ENCODE measurements at places on chromosomes 3 and 15.
A peak's percentile ranks its signal among the peaks of the same experiment; 100 is the strongest.

DNA sequence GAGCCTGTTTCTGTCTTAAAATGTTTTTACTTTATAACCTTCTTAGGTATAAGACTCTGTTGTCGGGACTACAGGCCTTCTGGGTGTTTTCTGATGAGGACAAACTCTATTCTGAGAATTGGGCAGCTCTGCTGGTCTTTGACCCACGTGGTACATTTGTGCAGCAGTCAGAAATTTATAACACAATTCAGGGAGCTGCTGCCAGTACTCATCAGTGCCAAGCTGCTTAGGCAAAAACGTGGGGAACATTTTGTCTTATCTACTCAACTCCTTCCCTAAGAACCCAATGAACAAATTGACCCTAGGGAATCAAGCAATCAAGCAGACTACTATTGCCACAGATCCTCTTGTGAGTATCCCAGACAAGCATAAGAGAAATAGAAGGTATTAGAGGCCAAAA, 180.7 kb upstream of the PDZRN3 start:
- DNase-seq = no peak
- no peaks in the 10 kb centered on the region for H3K27me3 ChIP-seq
- no peaks in the 10 kb centered on the region for H3K36me3 ChIP-seq
- no peak overlapping the region for H3K27ac ChIP-seq
- H3K4me3 ChIP-seq = no peak overlapping the region
- H3K4me1 ChIP-seq = no peaks in the 10 kb centered on the region

DNA sequence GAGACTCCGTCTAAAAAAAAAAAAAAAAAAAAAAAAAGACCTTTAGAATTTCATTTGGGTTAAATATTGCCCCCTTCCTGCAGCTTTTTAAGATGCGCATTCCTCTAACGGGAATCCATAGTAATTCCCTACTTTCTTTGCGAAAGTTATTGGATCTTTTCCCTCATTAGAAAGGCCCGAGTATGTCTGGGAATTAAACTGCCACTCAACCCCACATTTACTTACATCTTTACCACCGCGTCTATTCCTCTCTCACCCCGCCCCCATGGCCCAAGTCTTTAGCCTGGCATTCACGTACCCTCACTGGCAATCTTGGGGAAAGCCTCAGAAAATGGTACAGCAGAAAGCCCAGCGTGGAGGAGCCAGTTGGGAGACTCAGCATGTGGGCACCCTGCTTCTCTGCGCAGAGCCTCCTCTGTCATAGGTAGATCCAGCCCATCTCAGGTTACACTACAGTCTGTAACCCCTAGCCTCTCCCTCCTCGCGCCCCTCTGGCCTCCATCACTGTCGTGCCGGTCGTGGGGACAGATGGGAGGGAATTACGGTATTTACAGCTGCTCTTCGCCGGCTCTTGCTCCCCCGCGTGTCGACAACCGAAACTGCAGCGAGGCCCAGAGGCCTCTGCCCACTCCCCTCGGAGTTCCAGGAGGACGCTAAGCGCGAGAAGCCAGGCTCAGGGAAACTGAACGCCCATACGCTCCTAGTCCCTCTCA, 6.4 kb upstream of the ANKDD1A start:
- peaks cover 29% of the 10 kb centered on the region for H3K4me1 ChIP-seq
- peak; percentile 64 for DNase-seq
- no peaks in the 10 kb centered on the region for H3K36me3 ChIP-seq
- H3K27ac ChIP-seq = no peak overlapping the region

GRCh38 chr15:89822951-89823711, 8.5 kb upstream of the ANPEP start:
- no peak overlapping the region for H3K27ac ChIP-seq
- DNase-seq = no peak
- no peaks in the 10 kb centered on the region for H3K36me3 ChIP-seq
- no peaks in the 10 kb centered on the region for H3K27me3 ChIP-seq
- no peak overlapping the region for H3K4me3 ChIP-seq

- no peaks in the 10 kb centered on the region for H3K27me3 ChIP-seq
- no peak for DNase-seq
- H3K36me3 ChIP-seq = peaks cover 6% of the 10 kb centered on the region
- H3K4me3 ChIP-seq = no peak overlapping the region
- H3K4me1 ChIP-seq = no peaks in the 10 kb centered on the region
- no peak overlapping the region for H3K27ac ChIP-seq
Observed at GRCh38 chr15:72044956-72045355, 73.0 kb downstream of the MYO9A start.

DNA sequence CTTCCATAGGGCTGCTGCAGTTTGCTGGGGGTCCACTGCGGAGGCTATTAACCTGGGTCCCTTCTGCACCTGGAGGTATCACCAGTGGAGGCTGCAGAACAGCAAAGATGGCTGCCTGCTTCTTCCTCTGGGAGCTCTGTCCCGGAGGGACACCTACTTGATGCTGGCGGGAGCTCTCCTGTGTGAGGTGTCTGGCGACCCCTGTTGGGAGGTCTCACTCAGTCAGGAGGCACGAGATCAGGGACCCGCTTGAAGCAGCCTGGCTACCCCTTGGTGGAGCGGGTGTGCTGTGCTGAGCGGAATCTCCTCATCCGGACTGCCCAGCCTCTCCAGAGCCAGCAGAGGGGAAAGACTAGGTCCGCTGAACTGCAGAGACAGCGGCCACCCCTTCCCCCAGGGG, 56.0 kb upstream of the CTXND1 start:
- no peak overlapping the region for H3K4me3 ChIP-seq
- no peaks in the 10 kb centered on the region for H3K4me1 ChIP-seq
- no peaks in the 10 kb centered on the region for H3K27me3 ChIP-seq

- no peak overlapping the region for H3K27ac ChIP-seq
- no peak overlapping the region for H3K4me3 ChIP-seq
- DNase-seq = no peak
- H3K36me3 ChIP-seq = no peaks in the 10 kb centered on the region
- no peaks in the 10 kb centered on the region for H3K27me3 ChIP-seq
- H3K4me1 ChIP-seq = no peaks in the 10 kb centered on the region
Observed at GRCh38 chr3:20974396-20974795, 776.6 kb downstream of the ZNF385D start.

GRCh38 chr3:196323016-196323415, 5.0 kb upstream of the DYNLT2B start:
- H3K4me1 ChIP-seq = no peaks in the 10 kb centered on the region
- H3K27ac ChIP-seq = no peak overlapping the region
- no peak overlapping the region for H3K4me3 ChIP-seq

GRCh38 chr15:56929399-56929798, 11.0 kb downstream of the TCF12 start:
- H3K27me3 ChIP-seq = no peaks in the 10 kb centered on the region
- H3K4me3 ChIP-seq = no peak overlapping the region
- H3K27ac ChIP-seq = no peak overlapping the region
- no peak for DNase-seq
- H3K36me3 ChIP-seq = peaks cover 1% of the 10 kb centered on the region

GRCh38 chr15:76529911-76530310, 193.3 kb downstream of the ISL2 start:
- no peak overlapping the region for H3K4me3 ChIP-seq
- H3K27me3 ChIP-seq = no peaks in the 10 kb centered on the region
- no peak for DNase-seq
- no peaks in the 10 kb centered on the region for H3K36me3 ChIP-seq
- no peaks in the 10 kb centered on the region for H3K4me1 ChIP-seq

DNA sequence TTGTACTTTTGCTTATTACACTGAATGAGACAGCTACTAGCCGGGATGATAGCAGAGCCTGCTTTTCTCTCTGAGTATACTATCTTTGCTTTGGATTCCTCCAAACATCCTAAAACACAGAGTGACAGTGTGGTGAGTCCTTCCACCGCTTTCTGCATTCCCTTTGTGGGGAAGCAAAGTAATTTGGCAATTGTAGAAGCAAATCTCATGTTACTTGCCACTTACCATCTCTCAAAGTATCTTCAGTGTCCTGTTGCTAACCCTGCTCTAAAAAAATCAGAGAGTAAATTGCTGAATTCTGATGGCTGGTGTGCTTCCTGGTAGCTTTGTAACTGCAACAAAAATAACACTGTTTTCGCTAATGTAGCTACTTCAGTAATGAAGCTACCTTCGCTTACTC, 92.4 kb upstream of the LRRFIP2 start:
- H3K36me3 ChIP-seq = peaks cover 4% of the 10 kb centered on the region
- H3K27ac ChIP-seq = no peak overlapping the region
- no peak overlapping the region for H3K4me3 ChIP-seq
- H3K27me3 ChIP-seq = no peaks in the 10 kb centered on the region

GRCh38 chr3:5613599-5613998, 426.1 kb downstream of the EDEM1 start:
- no peak overlapping the region for H3K27ac ChIP-seq
- no peaks in the 10 kb centered on the region for H3K4me1 ChIP-seq
- DNase-seq = no peak
- no peaks in the 10 kb centered on the region for H3K36me3 ChIP-seq

- H3K4me1 ChIP-seq = peaks cover 8% of the 10 kb centered on the region
- no peak for DNase-seq
- no peak overlapping the region for H3K4me3 ChIP-seq
- no peak overlapping the region for H3K27ac ChIP-seq
- no peaks in the 10 kb centered on the region for H3K27me3 ChIP-seq
Observed at GRCh38 chr3:197516517-197516889, 39.3 kb downstream of the BDH1 start.

DNA sequence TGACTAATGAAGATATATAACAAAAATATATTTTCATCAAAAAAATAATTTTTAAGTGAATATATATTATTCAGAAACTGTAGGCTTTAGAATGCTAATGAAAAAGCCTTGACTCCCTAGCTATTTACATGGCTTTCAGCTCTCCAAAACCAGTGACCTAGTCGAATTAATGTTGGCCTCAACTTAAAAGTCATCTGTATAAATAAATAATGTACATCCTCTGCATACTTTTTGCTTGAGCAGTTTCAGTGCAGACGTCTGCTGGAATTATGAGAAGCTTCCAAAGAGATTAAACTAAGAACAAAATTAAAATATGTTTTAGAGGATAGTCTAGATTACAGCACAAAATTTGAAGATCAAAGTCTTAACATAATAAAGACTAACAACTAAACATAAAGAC, 520.4 kb upstream of the ALCAM start:
- DNase-seq = no peak
- no peak overlapping the region for H3K4me3 ChIP-seq
- no peaks in the 10 kb centered on the region for H3K36me3 ChIP-seq
- no peaks in the 10 kb centered on the region for H3K27me3 ChIP-seq

DNA sequence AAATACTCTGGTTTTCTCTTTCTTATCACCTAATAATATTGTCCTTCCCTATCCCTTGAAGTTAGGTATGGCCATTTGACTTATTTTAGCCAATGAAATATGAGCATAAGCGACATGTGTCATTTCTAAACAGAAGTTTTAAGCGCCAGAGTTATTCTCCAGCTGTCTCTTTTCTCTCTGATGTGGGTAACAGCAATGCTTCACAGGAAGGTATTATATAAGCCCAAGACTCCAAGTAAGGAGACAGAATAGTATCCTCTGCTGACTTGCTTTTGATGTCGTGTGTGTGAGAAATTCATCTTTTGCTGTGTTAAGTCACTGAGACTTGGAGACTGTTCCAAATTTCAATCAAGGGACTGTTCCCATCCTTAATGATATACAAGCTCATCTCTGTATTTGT, 224.6 kb upstream of the NECTIN3 start:
- H3K4me1 ChIP-seq = no peaks in the 10 kb centered on the region
- no peak for DNase-seq
- no peak overlapping the region for H3K27ac ChIP-seq
- H3K36me3 ChIP-seq = no peaks in the 10 kb centered on the region
- no peak overlapping the region for H3K4me3 ChIP-seq

DNA sequence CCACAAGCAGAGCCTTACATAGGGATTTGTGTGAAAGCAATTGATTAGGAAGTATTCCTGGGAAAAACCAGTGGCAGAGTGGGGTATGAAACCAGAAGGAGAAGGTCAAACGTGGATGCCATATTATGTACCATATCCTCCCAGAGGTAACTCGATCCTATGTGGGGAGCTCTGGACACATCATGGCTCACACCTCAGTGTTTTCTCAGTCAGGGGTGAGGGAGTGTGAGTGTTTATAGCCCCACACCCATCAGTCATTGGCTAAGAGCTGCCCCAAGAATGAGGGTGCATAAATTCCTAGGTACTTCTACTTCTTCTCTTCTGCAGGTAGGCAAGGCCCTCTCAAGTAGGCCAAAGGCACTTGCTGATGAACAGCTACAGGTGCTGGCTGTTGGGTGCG, 28.2 kb upstream of the PDZRN3 start:
- H3K27ac ChIP-seq = no peak overlapping the region
- H3K27me3 ChIP-seq = no peaks in the 10 kb centered on the region
- DNase-seq = no peak
- H3K4me1 ChIP-seq = no peaks in the 10 kb centered on the region
- no peak overlapping the region for H3K4me3 ChIP-seq

DNA sequence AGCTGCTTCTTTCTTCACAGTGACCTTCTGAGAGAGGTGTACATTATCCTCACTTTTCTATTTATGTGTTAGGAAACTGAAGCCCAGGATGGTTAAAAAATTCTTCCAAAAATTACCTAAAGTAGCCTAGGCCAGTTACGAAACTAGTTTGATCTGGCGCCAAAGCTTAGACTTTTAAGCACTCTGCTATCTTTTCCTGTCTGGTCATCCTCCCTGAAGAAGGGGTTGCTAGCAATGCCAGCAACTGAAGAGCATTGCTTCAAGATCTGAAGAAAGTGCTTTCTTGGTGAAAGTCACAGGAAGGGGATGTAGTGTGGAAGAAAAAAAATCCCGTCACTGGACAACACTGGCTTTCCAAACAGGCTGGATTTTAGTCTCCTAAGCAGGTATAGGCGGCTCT, 618.8 kb upstream of the GRM7 start:
- H3K4me1 ChIP-seq = no peaks in the 10 kb centered on the region
- H3K27me3 ChIP-seq = no peaks in the 10 kb centered on the region
- H3K27ac ChIP-seq = no peak overlapping the region
- no peak overlapping the region for H3K4me3 ChIP-seq
- no peak for DNase-seq
- H3K36me3 ChIP-seq = no peaks in the 10 kb centered on the region

DNA sequence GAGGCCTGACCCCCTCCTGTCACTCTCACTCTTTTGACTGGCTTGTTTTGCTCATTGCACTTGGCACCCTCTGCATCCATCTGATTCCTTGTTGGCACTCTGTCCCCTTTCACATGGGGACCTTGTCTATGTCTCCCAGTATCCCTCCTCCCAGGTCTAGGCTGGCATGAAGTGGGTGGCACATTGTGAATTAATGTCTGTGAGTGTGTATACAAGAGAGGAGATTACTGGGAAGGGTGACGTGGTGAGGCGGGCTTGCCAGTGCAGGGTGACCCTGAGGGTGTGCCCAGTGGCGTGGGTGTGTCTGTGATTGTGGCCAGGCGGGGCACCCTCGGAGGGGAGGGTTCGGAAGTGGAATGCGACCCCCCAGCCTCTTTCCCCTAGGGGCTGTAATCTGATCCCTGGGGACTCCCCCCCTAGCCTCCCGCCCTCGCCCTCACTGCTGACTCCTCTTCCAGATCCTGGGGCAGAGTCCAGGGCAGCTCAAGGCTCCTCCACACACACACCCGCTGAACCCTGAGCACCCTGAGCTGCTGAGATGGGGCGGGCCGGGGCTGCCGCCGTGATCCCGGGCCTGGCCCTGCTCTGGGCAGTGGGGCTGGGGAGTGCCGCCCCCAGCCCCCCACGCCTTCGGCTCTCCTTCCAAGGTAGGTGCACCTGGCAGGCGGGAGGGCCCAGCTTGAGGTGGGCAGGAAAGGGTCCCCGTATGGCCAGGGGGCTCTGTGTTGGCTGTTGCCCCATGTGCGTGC, at the start of gene SEMA3B:
SEMA3B (plus strand) TSS at position 445 of the 749 bp plus-strand sequence; CDS start at position 539, 94 bp downstream.
- peaks cover 7% of the 10 kb centered on the region for H3K4me1 ChIP-seq
- H3K4me3 ChIP-seq = no peak within 1 kb of the TSS
- no peak within 1 kb of the TSS for H3K27ac ChIP-seq
- peaks cover 9% of the 10 kb centered on the region for H3K27me3 ChIP-seq
- no peak for DNase-seq

- H3K4me3 ChIP-seq = no peak overlapping the region
- DNase-seq = no peak
- no peaks in the 10 kb centered on the region for H3K36me3 ChIP-seq
- H3K4me1 ChIP-seq = no peaks in the 10 kb centered on the region
- no peak overlapping the region for H3K27ac ChIP-seq
Observed at GRCh38 chr15:43920254-43920600, 93.4 kb downstream of the WDR76 start.

Measured in CD8-positive, alpha-beta memory T cell (primary cell).